ENCODE measurements at places on chromosomes 3 and 15.
A peak's percentile ranks its signal among the peaks of the same experiment; 100 is the strongest.

DNA sequence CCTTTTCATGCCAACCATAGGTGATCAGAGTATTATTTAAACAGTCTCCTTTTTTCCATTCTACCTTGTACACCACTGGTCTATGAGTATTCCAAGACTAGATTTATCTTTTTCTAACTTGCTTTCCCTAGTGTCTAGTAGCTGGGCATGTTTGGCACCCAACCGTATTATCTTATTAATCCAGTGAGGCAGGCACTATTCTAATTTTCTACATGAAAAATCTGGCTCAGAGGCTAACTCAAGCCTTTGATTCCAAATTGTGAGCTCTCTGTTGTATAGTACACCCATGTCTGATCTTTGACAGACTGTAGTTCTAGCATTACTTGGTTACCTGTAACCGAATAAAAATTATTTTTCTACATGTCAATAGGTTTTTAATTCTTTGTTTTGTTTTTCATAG lies 76.7 kb upstream of the PLXND1 start:
- DNase-seq = no peak

GRCh38 chr15:58083526-58083925 lies 18.0 kb upstream of the ALDH1A2 start:
- no peak for DNase-seq

DNA sequence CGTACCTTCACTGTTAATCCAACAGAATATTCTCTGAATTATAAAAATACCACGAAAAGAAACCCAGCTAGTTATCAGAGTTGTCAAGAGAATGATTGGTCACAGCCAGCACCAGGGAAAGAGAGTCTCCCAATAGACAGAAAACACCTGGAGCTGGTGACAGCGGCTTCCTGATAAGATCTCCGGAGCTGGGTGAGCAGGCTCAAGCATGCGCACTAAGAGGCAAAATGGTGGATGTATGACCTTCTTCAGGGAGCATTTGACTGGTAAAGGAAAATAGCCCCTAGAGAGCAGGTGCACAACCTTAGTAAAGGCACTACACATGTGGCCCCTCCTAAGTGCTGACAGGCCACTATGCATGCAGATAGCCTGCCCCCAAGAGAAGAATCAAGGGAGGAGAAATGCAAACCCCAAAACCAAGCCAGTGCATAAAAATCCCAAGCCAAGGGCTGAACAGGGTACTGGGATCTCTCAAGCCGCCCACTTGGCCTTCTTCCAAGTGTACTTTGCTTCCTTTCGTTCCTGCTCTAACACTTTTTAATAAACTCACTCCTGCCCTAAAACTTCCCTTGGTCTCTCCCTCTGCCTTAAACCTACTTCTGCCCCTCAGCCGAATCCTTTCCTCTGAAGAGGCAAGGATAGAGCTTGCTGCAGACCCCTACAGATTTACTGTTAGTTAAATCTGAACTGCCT lies 93.2 kb downstream of the UACA start:
- no peak for DNase-seq

DNA sequence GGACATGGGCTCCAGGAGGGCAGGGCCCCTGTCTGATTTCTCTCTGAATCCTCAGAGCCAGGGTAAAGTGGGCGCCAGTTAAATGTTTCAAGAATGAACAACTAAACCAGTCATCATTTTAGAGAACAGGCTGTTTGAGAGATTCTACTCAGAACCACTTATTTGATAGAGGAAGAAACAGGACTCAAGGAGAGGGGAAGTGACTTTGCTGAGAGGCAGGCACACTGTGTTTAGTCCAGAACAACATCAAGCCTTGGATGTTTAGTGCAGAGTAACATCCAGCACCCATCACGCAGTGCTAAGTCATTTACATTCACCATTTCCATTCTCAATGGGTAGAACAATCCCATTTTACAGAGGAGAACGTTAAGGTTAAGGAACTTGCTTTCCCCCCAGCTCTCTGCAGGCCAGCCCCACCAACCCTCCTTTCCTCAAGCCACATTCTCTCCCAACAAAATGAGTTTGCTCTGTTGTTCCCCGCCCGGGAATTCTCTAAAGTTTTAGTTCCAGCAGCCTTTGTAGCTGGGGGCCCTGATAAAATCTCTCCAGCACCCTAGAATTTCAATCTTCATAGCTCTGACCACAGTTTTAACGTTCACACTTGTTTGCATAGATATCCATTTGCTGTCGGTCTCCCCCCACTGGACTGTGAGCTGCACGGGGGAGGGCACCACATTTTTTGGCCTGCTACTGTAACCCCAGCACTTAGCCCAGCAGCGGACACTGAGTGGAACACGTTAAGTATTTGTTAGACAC lies 962 bp downstream of the NMNAT3 start:
- no peak for DNase-seq

- DNase-seq = peak; percentile 66
These were observed at the start of gene ZDHHC23 for GRCh38 chr3:113947372-113948014. ZDHHC23 (plus strand) TSS chr3:113948013; CDS start chr3:113948803, 790 bp downstream.

DNA sequence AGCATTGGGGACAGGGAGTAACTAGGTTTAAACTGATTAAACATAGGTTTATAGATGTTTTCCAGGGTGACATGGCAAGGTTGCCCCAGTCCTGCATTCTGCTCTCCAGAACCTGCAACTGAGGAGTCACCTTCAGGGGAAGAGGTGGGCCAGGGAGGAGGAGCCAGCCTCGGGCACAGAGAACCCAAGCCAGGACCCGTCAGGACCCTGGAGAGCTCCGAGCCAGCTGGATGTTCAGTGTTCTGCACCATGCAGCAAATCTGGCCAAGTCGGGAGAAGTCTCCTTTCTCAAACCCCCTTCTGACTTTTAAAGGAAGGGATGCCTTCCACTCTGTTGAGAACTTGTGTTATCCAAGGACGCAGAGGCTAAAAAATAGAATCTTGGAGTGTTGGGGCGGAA lies 62.1 kb upstream of the SLC6A11 start:
- DNase-seq = no peak

- no peak for DNase-seq
These were observed 128.7 kb upstream of the WNT5A start for GRCh38 chr3:55615694-55616295.

DNA sequence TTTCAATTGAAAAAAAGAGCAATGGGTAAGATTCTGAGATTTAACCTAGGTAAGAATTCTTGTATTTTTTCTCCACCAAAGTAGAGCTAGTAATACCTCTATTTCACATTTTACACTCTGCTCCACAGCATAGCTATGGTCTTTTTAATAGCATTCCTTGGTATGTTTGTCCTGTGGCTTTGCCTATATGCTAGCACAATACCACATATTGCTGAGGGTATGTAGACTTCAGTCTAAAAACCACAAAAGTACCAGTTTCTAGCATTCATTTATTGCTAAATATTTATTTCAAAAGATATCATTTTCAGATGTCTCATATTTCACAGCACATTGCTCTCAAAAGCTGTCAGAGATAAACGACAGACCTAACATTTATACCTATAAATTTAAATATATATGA lies 18.2 kb upstream of the EOGT start:
- no peak for DNase-seq
